T47D (cell line): ENCODE measurements at places on chromosomes 2 and 18.
A peak's percentile ranks its signal among the peaks of the same experiment; 100 is the strongest.

- DNase-seq = no peak
Measured at GRCh38 chr2:153106802-153107477, 371.6 kb downstream of the RPRM start.

- no peak for DNase-seq
Measured at GRCh38 chr2:12493031-12493513, 223.7 kb upstream of the TRIB2 start.

DNA sequence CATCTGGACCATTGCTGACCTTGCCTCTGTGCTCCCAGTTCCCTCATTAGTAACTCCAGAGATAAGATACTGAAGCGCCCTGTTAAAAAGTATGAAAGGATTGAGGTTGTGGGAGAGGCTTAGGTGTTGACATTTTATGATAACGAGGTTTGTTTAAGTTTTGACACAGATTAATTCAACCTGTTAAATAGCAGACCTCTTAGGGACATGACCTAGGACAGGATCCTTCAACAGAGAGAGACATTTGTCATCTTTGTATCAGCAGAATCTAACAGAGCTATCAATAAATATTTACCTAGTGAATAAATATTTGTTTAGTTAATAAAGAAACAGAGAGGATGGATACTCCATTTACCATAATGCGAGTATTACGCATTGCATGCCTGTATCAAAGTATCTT lies 99.5 kb downstream of the DCC start:
- no peak for DNase-seq

- DNase-seq = no peak
Measured at GRCh38 chr2:232342635-232343565, 35.7 kb upstream of the ALPP start.

DNA sequence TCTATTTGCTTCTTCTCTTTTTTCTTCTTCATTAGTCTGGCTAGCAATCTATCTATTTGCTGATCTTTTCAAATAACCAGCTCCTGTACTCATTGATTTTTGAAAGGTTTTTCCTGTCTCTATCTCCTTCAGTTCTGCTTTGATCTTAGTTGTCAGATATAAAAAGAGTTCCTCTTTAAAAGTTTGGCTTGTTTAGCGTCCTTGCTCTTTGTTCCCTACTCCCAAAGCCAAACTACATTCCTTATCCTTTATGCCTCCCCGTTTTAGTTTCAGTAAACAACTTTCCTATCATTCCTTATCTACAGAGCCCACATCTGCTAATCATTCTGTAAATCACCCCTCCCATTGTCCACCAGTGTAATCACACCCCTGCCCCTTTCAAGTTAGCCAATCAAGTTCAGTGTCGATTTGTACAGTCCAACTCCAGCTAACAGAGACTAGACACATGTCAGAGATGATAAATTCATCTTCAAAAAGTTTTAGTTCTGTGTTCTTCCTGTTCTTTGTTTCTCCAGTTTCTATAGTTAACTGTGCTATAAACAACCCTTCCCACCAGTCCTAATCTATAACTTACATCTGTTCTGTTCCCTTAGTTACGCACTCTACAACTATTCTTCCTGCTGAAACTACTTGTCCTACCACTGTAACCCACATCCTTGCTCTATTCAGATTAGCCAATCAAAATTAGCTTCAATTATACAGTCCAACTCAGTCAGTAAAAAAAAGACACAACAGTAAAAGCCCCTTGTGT lies 44.4 kb downstream of the TFPI start:
- no peak for DNase-seq

- DNase-seq = no peak
Measured at GRCh38 chr2:113164930-113165585, 8.7 kb upstream of the PSD4 start.

DNA sequence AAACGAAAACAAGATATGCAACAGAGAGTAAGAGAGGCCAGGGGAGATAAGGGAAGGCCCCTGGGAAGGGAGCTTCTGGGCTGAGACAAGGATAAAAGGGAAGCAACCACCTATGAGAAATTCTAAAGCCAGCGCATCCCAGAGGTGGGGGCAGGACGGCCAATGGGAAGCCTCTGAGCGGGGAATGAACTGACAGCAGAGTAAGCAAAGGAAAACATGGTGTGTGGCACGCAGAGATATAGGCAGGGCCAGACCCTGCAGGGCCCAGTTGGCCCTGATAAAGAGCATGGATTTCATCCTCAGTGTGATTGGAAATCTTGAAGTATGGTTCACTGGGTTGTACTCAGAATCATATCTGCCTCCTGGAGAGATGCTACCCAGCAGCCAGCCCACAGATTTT lies 78.7 kb downstream of the IRS1 start:
- DNase-seq = no peak

GRCh38 chr2:79210274-79210917 lies 50.8 kb upstream of the REG3A start:
- DNase-seq = no peak

GRCh38 chr2:141923657-141924056 lies 207.2 kb downstream of the LRP1B start:
- DNase-seq = no peak

GRCh38 chr2:204357286-204357685 lies 188.0 kb upstream of the PARD3B start:
- DNase-seq = no peak

- no peak for DNase-seq
Measured at GRCh38 chr2:120134263-120134662, 88.9 kb downstream of the TMEM185B start.

DNA sequence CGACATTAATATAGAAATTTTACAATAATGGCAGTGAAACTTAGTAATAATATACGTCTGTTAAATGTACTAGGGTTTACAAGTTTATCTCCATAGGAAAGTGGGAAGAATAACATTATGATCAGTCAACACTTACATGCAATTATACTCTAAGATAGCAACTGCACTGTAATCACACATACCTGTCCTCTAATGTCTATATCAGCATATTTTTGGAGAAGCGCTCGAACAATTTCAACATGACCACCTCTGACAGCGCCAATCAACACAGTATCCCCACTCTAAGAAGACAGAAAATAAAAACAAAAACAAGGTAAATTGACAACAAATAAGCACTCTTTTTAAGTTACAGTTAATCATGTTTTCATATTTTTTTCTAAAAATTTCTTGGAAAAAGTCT lies 37.2 kb downstream of the KIDINS220 start:
- no peak for DNase-seq

- no peak for DNase-seq
Measured at GRCh38 chr2:102801098-102801718, 39.4 kb downstream of the TMEM182 start.

- DNase-seq = no peak
Measured at GRCh38 chr2:104790100-104790811, 63.7 kb upstream of the POU3F3 start.

GRCh38 chr2:74406035-74406434 lies 15.4 kb downstream of the C2orf81 start:
- no peak for DNase-seq

GRCh38 chr2:239262484-239263230 lies 138.2 kb downstream of the HDAC4 start:
- no peak for DNase-seq

DNA sequence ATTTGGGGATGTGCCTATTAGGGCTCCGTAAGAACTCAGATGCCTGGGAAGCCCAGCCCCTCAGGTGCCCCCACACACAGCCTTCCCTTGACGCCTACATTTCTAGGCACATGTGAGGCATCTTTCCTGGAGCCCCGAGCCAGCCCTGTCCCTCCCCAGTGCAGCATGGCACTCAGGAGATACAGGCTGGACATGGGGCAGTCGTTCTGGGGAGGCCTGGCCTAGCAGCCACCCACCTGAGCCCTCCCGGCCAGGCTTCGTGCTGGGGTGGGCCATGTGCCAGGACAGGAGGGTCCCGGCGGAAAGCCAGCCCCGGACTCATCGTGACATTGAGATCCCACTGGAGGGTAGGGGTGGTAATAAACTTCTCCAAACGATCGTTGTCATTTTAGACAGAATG lies 15.2 kb downstream of the BOK start:
- DNase-seq = no peak

GRCh38 chr2:86139981-86140380 lies 33.9 kb downstream of the PTCD3 start:
- DNase-seq = no peak

DNA sequence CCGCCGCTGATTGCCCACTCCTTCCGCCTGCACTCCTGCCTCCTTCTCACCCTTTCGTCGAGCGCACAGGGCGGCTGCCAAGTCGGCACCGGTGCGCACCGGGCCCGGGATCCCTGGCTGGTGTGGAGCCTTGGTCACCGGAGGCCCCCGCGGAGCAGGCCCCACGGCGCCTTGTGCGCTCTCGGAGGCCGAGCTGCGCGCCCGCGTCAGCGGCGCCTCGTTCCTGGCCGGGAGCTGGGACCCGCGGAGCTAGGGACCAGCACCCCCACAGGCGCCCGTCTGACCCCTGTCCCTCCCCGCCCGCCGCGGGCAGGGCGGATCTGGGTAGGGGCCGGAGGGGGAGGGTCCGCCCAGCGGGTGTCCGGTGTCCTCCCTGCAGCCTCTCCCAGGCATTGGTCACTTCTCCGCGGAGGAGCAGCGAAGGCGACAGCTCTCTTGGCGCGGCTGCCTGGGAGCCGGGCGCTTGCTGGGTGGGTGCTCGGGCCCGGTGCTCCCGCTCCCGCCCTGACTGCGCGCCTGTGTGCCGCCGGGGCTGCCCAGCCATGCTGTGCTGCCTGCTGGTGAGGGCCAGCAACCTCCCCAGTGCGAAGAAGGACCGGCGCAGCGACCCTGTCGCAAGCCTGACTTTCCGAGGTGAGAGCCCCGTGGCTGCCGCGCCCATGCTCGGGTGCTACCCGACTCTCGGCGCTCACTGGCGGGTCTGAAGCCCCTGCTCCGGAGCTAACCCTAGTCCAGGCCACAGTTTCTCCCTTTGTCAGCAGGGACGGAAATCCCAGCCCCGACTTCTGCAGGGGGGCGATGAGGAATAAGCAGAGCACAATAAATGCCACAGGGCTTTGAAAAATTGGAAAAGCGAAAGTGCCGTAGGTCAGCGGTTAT lies 13.2 kb downstream of the DYSF start:
- DNase-seq = peak; percentile 63

DNA sequence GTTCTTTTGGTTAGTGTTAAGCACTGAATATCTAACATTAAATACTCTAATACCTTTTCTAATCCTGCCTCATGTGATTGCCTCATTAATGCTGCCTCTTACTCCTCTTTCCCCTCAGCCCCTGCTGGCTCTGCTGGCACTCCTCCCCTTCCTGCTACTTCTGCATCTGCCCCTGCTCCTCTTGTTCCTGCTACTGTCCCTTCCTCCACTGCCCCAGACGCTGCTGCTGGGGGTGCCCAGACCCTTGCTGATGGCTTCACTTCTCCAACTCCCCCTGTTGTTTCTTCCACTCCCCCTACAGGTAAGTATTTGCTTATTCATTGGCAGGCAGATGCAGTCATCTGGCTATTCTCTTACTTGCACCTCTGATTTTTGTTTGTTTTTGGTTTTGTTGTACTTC lies 68.5 kb downstream of the ABI2 start:
- peak; percentile 6 for DNase-seq

- DNase-seq = no peak
Measured at GRCh38 chr18:40485318-40485717, 1469.7 kb upstream of the PIK3C3 start.

GRCh38 chr18:29397536-29397935 lies 1220.6 kb upstream of the CDH2 start:
- DNase-seq = no peak

GRCh38 chr2:96374211-96374951 lies 38.8 kb downstream of the NCAPH start:
- no peak for DNase-seq

GRCh38 chr2:137175246-137175645 lies 409.9 kb downstream of the THSD7B start:
- no peak for DNase-seq

DNA sequence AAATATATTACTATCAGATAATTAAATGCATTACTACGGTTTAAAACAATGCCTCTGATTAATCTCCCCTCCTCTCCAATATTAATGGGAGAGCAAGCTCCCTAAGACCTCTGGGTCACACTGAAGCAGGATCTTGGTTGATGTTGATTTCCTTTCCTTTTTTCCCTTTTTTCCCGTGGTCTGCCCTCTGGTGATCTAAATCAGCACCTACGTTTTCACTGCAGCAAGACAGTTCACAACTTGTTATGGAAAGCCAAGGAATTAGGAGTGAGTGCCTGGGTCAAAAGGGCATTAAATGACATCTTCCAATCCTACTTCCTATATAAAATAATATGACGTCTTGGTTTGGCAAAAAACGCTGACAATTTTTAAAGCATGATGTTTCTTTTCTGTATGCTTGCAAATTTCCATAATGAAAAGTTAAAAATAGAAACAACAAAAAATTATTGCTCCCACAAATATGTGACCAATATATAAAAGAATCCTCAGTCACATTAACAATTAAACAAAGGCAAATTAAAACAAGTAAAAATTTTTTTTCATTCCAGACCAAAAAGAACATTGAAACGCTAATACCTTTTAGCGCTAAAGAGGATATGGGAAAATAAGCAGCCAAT lies 7.9 kb upstream of the CFAP36 start:
- DNase-seq = no peak

GRCh38 chr2:239802185-239802649 lies 222.9 kb downstream of the NDUFA10 start:
- DNase-seq = no peak

GRCh38 chr2:138028538-138028937 lies 64.3 kb downstream of the HNMT start:
- no peak for DNase-seq
